ENCODE measurements at places on chromosomes 1 and 21. TPM values are rescaled to one million over a fixed set of nuclear protein-coding genes. Genes with fewer than 3 reads are reported as not detected.

DNA sequence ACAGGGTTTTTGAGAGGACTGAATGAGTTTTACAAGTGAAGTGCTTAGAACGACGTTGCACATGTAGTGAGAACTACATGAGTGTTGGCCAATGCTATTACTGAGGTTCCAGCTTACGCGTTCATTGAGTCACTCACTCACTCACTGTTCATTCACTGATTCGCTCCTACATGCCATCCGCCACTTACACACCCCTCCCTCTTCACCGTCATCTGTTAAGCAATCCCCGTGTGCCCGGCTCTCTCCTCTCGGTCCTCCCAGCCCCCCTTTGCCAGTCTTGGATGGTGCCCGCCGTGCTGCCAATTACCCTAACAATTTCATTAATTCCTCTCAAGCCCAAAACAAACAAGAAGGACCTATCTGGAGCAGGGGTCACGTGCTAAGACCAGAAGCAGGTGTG, 27.3 kb upstream of the EPHA2 start:
- no peak for DNase-seq

DNA sequence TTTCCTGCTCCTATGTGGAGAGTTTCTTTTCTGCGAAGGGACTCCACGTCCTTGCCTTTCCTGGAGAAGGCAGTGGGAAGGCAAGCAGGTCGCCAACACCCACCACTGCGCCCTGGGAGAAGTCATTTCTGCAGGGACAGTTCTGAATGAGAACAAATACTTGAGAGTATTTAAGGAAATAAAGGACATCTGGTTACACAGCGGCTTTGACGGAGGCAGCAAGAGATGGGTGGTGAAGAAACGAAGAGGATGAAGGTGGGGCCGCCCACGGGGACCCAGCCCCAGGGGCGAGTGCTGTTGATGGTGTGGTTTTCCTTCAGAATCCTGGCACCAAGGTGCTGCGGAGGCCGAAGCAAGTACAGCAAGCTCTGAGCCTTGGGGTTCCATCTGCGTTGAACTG, 75.5 kb downstream of the PSMG1 start:
- DNase-seq, result no peak

DNA sequence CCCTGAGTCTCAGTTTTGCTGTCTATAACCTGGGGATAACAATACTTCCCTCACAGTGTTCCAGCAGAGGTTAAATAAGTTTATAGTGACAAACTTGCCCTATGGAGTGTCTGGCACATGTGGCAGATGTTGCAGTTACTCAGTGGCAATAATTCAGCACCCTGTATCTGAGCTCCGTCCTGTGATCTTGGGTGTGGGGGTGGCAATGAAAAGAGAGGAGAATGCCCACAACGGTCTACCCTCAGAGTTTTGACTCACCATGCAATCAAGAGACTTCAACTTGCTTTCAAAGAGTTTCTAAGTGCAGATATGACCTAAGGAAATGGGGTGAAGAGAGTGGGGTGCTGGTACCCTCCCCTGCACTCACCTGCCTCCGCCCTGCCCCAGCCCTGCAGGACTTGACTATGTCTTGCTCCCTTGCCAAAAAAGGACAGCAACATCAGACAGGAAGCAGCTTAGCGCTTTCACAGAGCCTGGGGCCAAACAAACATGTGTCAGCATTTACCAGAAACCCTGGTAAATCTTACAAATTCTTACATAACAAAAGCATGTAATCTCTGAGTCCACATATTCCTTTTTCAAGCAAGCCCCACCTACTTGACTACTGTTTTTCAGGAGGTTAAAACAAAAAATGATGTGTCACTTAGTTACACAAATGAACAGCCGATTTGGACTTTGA, 185.1 kb upstream of the CAMK1G start:
- DNase-seq, result peak; percentile 79

- peak; percentile 56 for DNase-seq
These were observed 8.2 kb upstream of the IL22RA1 start for GRCh38 chr1:24151175-24151533.

DNA sequence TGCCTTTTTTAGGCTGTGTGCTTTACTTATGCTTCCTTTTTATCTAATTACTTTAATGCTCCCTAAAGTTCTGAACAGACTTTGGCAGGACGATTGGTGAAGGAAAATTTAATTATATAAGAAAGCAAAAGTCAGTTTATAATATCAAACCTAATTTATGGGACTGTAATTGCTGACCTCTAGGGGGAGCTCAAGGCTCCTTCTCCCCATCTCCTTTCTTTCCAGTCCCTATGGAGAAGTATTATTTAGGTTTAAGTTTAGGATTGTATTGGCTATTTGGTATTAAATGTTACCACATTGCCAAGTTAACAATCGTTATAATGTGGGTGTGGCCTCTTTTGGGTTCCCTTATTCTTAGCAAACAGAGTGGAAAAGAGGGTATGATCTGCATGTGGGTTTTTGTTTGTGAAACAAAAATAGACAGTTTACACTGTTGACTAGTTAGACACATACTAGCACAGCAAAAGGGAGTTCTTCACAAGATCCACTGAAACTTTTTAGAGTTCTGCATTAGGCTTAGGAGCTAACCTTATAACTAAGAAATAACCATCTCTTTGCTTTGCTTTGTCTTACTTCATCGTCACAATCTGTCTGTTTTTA, 48.2 kb upstream of the TNFSF4 start:
- peak; percentile 38 for DNase-seq

DNA sequence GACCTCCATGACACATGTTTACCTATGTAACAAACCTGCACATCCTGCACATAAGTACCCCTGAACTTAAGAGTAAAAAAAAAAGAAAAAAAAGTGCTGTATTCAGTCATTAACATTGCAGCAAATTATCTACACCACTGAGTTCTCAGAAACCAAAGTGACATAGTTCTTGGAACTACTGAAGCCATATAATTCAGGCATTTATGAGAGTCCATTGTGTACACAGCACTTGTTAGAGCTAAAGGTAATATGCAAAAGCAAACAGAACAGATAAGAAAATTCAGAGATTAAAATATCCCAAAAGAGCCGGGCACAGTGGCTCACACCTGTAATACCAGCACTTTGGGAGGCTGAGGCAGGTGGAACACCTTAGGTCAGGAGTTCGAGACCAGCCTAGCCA, 38.0 kb downstream of the F5 start:
- DNase-seq, result no peak

HCN3 gene
- 1.6 TPM for total RNA-seq

RXFP4 gene
- not detected for total RNA-seq

FAM110D gene
- total RNA-seq, result 1.5 TPM

Measured in tongue (tissue), 3 donors.